ENCODE measurements at places on chromosomes 2 and 18.

DNA sequence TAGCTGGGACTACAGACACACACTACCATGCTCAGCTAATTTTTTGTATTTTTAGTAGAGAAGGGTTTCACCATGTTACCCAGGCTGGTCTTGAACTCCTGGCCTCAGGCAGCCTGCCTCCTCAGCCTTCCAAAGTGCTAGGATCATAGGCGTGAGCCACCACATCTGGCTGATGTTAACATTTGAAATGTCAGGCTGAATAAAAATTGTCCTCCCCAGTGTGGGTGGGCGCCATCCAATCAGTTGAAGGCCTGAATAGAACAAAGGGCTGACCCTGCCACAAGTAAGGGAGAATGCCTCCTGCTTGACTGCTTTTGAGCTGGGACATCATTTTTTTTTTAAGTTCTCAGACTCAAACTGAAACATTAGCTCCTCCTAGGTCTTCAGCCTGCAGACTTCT is 21.0 kb upstream of the RHOB start:
- no peak for DNase-seq

DNA sequence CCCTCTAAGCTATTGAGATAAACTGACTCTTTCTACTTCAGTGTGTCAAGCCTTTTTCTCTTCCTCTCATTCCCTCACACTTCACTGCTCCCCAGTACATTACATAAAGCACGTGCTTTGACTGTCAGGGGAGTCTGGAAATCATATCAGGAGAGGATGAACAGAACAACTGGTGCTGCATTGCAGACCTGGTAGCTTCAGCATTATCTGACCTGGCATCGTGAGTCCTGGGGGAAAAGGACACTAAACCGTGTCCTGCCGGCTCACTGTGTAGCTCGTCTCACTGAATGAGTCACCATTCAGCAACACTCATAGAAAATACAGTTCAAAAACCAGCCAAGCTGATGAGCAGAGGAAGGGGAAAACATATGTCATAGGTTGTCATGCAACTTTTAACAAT is 108.5 kb upstream of the UNC80 start:
- no peak for DNase-seq

GRCh38 chr2:237330541-237330940 is 83.4 kb downstream of the COL6A3 start:
- no peak for DNase-seq

DNA sequence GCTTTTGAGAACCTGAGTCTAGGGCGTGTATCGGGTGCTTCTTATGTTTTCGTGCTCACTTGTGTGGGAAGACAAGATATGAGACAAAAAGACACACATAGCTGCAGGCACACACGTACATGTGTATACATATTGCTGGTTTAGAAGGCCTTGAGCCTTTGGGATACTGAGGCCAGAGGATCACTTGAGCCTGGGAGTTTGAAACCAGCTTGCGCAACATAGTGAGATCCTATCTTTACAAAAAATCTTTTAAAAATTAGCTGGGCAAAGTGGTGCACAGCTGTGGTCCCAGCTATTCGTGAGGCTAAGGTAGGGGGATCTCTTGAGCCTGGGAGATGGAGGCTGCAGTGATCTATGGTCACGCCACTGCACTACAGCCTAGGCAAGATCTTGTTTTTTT is 18.8 kb upstream of the NEDD4L start:
- DNase-seq: no peak
